ENCODE measurements at places on chromosomes 12 and 14.

- peak; percentile 88 for DNase-seq
Observed at GRCh38 chr12:64181430-64182291, 40.4 kb downstream of the KICS2 start.

DNA sequence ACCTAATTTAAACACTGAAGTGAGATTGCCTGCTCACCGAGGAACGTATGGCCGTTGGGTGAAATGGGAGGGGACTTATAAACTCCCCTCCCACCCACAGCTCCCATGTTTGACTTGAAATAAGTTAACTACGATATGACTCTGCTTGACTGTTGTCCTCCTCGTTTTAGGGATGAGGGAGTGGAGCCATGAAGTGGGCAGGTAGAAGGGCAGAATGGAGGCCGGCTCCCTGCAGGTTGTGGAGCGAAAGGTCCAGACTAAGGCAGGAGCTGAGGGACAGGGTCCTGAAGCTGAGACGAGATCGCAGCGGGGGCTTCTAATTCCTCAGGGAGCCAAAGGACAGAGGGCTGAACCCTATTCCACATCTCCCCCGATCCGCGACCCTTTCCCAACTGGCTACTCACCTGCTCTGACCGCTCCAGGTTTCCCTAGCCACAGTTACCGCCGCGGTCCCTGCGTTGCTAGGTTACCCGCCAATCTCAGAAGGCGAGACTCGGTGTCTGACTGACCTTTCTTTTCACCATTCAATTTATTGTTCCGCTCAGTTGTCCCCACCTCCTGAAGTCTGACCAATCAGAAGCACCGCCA is 577 bp upstream of the TPCN1 start:
- DNase-seq, result no peak

GRCh38 chr12:102540815-102541385 is 60.5 kb upstream of the IGF1 start:
- no peak for DNase-seq

DNA sequence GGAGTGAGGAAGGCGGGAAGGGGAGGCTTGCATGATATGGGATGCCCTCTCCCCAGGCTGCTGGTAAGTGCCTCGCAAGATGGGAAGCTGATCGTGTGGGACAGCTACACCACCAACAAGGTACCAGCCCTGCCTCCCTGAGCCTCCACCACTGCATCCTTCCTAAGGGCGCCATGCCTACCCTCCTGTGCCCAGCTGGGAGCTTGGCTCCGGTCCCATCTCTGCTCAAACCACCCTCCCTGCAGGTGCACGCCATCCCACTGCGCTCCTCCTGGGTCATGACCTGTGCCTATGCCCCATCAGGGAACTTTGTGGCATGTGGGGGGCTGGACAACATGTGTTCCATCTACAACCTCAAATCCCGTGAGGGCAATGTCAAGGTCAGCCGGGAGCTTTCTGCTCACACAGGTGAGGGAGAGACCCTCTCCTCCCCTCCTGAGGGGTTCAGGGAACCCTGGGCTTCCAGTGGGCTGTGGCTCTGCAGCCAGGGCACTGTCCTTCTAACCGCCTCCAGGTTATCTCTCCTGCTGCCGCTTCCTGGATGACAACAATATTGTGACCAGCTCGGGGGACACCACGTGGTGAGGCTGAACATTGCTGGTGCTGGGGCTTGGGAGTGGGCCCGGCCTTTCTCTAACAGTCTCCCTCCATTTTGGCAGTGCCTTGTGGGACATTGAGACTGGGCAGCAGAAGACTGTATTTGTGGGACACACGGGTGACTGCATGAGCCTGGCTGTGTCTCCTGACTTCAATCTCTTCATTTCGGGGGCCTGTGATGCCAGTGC is 2.6 kb downstream of the GNB3 start:
- no peak for DNase-seq

GRCh38 chr12:41681898-41682297 is 462.8 kb downstream of the GXYLT1 start:
- DNase-seq, result no peak
